ENCODE measurements at places on chromosomes 11 and 22.

GRCh38 chr22:36323182-36323854 is 64.4 kb downstream of the MYH9 start:
- peak; percentile 46 for DNase-seq

DNA sequence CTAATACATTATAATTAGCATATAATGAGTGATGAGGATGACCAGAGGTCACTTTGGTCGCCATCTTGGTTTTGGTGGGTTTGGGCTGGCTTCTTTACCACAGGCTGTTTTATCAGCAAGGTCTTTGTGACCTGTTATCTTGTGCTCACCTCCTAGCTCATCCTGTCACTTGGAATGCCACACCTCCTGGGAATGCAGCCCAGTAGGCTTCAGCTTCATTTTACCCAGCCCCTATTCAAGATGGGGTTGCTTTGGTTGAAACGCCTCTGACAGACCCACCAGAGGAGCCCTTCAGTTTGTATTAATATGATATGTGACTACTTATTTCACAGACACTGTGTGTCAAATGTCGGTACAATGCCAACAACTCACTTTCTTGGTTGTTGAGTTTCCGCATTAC is 20.2 kb downstream of the FOLR3 start:
- no peak for DNase-seq

DNA sequence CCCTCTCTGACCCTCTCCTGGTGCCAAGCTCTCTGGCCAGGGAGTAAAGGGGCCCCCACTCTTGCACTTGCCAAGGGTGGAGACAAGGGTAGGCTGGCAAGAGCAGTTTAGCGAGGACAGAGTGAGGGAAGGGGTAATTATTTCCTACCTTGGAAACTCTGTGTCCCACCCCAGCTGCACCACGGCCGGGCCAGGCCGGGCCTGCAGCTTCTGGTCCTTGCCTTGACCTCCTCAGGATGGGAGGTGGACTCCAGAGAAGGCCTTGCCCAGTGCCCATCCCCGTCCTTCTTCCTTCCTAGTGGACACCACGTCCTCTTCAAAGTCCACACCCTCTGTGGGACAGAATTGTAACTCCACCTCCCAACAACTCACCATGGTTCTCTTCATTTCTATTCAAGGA is 18.4 kb upstream of the OSBPL5 start:
- no peak for DNase-seq

- peak; percentile 69 for DNase-seq
These were observed 141.6 kb downstream of the TRPC6 start for GRCh38 chr11:101442171-101442570.

DNA sequence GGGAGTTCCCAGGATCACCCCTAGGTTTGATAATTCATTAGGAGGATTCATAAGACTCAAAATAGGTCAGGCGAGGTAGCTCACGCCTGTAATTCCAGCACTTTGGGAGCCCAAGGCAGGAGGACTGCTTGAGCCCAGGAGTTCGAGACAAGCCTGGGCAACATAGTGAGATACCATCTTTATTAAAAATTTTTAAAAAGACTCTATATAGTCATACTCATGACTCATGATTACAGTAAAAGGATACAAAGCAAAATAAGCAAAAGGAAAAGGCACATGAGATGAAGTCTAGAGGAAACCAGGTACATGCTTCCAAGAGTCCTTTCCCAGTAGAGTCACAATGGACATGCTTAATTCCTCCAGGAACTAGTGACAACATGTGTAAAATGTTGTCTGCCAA is 13.9 kb upstream of the PTS start:
- no peak for DNase-seq

DNA sequence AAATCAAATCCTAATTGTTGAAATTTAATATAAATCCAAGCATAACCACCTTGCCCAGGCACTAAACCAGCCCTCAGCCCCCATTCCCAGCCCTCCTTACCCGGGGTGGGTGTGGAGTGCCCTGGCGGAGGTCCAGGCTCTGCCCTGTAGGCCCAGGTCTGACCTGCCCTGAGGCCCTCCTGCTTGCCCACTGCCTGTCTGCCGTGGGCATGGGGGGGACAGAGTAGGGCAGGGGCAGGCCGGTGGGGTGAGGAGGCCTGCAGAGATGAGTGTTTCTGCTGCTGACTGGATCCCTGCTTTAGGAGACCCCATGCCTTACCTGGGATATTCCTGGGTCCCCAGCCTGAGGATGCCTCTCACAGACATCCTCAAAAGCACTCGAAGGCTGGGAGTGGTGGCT is 3.6 kb upstream of the CHID1 start:
- DNase-seq = no peak

GRCh38 chr11:83156996-83157593 is at the start of gene PCF11:
Gene PCF11, plus strand, starts transcription at chr11:83157131. Its CDS starts 309 bp downstream, at chr11:83157440.
- DNase-seq = no peak

DNA sequence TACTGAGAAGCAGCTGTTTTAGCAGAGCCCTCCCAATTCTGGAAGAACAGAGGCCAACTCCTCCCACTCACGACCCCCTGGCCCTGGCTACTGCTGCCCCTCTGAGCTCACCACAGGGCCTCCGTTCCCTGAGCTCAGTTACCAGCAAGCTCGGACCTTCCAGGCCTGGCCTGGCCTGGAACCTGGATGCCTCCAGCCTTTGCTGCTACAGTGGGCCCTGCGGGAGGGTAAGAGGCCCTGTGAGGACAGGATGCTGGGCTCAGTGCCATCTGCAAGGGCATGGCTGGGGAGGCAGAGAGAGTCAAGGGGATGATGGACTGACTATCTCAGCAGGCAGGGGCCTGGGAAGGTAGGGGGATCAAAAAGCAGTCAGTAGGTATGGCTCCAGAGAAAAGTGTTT is 209.9 kb upstream of the NCAM1 start:
- DNase-seq = no peak

GRCh38 chr22:44799077-44799945 is 46.9 kb downstream of the ARHGAP8 start:
- DNase-seq = no peak

- no peak for DNase-seq
These were observed 13.9 kb downstream of the CSRP3 start for GRCh38 chr11:19187833-19188258.

GRCh38 chr22:24417901-24418641 is 9.3 kb upstream of the ADORA2A start:
- DNase-seq = no peak

GRCh38 chr11:86637988-86638387 is 34.4 kb downstream of the ME3 start:
- no peak for DNase-seq

DNA sequence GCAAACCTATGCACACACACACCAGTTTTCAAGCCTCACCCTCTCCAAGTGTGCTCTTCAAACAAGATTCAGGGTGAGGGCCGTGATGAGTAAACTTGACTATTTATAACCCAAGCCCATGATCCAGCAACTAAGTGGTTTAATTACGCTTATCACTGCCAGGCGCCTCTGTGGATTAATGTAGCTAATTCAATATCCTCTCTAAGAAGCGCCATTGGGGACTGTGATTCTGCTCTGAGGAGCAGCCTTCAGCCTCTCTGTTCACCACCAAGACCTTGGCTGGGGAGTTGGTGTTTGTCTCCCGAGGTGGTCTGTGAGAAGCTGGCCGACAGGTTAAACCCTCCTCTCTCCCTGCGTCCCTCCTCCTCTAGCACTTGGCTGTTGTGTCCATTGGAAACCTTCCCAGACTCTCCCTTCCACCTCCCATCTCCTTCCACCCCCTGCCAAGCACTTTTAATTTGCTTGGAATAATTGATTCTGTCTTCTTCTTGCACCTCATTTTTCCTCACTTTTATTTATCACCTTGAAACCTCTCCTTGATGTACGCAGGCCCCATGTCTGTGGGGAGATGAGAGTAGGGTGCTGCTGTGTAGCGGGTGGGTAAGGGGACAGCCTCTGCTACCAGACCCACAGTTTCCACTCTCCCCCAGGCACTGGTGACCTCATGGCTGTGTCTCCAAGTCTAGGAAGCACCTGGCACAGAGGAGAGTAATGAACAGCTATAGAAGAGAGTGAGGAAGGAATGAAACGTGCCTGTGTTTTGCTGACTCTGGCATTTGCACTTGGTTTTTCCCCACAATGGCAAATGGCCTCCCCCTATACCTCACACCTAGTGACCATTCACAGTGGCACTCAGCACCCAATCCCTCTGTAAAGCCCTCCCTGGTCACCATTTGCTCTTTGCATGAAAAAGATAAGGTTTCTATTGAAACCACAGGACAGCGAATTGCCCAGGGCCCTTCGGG is 236.6 kb downstream of the GRIK4 start:
- no peak for DNase-seq

DNA sequence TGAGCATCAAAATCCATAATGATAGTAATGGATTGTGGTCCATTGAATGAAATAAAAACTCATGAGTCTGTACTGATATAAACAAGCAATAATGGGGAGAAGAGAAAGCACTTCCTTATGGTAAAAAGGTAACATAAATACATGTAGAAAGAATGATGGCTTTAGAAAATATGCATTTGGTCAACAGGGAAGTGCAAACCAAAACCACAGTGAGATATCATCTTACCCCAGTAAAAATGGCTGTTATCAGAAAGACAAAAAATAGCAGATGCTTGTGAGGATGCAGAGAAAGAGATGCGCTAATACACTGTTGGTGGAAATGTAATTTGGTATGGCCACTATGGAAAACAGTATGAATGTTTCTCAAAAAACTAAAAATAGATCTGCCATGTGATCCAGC is 6.9 kb upstream of the MMP20 start:
- no peak for DNase-seq

DNA sequence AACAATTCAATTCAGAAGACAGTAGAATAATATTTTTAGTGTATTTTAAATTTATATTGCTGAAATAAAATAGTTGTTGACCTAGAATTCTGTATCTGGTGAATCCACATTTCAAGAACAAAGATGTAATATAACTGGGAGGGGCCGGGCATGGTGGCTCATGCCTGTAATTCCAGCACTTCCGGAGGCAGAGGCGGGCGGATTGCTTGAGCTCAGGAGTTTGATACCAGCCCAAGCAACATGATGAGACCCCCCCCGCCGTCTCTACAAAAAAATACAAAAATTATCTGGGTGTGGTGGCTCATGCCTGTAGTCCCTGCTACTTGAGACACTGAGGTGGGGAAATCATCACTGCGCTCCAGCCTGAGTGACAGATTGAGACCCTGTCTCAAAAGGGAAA is 72.6 kb downstream of the CD82 start:
- no peak for DNase-seq

DNA sequence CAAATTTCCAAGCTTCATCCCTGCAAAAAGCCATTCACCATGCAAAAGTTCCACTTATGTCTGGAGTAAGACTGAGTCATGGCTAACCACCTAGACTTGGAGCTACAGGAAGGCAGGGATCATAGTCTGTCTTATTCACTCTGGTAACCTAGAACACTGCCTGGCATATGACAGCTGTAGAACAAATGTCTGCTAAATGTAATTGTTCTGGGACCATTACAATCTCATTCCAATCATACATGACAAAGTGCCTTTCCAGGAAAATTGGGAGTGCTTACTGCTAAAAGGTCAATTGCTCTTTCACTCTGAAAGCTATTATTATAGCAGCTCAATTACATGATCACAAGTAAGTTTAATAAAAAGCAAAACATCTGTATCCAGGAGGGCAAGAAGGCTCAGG is 99.1 kb upstream of the CHRM4 start:
- peak; percentile 21 for DNase-seq

DNA sequence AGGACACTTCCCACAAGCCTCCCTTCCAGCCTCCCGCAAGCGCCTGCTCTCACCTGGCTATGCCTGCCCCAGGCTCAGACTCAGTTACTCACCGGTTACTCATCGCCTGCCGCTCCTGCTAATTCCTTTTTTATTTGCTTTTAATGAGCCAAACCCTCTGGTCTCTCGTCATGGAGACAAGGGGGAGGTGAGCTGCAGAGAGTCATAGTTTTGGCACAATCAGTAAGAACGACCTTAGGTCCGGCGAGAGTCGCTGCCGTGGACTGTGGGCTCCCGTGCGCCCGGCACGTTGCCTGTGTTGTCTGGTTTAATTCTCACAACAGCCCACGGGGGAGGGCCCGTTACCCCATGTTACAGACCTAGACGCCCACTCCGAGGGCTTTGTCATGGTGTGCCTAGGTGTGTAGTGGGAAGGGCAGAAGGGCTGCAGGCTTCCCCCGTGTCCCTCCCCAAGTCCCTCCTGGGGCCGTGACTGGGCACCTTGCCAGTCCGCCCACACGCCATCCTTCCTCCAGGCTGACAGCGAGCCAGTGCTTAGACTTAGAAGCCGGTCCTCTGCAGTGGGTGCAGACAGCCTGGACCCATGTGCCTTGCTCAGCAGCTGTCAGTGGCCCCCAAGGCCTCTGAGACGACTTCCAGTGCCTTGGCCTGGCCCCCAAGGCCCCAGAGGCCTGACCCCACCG is 42.2 kb downstream of the WNT7B start:
- DNase-seq = peak; percentile 91

DNA sequence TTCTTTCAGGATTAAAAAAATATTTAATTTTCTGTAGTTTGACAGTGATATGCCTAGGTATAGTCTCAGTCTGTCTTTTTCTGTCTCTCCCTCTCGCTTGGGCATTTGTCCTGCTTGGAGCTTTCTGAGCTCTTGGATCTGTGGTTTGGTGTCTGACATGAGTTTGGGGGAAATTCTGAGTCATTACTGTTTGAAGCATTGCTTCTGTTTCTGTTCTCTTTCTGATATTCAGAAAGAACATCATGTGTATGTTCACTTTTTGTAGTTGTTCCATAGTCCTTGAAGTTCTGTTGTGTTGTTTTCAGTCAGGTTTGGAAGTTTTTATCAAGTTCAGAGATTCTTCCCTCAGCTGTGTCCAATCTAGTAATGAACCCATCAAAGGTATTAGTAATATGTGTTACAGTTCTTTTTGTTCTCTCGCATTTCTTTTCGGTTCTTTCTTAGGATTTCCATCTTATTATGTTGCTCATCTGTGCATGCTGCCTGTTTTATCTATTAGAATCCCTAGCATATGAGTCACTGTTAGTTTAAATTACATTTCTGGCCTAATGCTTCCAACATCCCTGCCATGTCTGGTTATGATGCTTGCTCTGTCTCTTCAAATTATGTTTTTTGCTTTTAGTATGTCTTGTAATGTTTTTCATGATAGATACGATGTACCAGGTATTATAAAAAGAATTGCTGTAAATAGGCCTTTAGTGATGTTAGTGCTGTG is 48.4 kb downstream of the DDX10 start:
- peak; percentile 23 for DNase-seq

GRCh38 chr11:30938810-30939209 is 352.7 kb upstream of the MPPED2 start:
- DNase-seq = no peak

DNA sequence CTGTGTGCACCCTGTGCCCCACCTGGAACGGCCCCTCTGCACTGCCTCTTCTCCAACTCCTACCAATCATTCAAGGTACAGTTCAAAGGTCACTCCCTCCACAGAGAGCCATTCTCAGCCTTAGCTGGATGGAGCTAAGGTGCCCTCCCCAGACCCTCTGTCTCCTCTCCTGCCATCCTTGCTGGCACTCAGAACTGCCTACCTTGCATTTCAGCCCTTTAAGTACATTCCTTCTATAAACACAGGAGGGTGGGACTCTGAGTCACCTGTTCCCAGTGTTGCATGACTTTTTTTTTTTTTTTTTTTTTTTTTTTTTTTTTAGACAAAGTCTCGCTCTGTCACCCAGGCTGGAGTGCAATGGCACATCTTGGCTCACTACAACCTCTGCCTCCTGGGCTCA is 8.6 kb downstream of the TTLL1 start:
- no peak for DNase-seq

- DNase-seq = no peak
These were observed 300.2 kb downstream of the MN1 start for GRCh38 chr22:27501191-27501936.

- no peak for DNase-seq
These were observed 12.8 kb upstream of the MUC15 start for GRCh38 chr11:26584818-26585217.

GRCh38 chr11:104291646-104292045 is 127.7 kb upstream of the PDGFD start:
- DNase-seq = no peak

- no peak for DNase-seq
These were observed 187.1 kb upstream of the DDI1 start for GRCh38 chr11:103849366-103849765.

Measured in fibroblast of skin of right quadriceps (primary cell).